ENCODE measurements at places on chromosomes 7 and 10.

DNA sequence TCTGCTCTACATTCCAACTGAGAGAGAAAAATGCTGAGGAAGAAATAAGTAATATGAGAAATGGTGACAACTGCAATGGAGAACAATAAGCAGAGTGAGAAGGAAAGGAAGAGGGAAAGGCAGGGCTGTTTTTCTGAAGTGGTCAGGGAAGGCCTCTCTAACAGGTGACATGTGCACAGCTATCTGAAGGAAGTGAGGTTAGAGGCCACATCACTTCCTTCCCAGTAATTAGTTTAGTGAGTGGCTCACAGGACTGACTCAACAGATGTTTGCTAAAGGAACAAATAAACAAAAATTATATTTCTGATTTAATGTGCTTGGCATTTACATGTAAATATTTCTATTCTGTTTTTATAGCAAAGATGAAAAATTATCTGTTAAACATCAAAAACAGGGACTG is 77.9 kb downstream of the ARHGAP21 start:
- peak; percentile 9 for DNase-seq

DNA sequence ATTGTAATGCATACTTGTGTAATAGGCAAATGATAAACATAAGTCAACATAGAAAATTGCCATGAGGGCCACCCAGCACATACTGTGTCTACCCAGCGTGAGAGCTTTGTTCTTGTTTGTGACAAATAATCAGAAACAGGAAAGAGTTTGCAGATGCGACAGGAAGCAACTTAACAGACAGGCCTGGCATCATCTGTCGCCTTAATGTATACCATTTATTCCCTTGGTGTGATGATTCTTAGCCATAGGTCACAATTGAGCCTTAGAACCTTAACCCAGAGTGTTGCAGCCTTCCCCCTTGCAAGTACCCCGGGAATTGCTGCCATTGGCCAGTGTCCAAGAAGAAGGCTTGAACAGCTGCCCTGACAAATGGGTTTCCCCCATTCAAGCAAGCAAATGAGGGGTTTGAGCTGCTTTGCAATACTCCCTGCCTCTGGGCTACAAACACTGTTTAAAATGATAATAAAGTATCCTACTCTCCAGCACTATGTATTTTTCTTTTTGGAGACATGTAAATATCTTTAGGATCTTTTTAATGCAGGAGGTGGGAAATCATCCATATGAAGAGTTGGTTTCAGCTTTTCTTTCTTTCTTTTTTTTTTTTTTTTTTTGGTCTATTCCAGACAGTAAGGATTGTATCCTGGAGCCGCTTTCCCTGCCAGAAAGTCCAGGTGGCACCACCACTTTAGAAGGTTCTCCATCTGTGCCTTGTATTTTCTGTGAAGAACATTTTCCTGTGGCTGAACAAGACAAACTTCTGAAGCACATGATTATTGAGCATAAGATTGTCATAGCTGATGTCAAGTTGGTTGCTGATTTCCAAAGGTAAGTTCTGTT is 80.0 kb downstream of the ZNF277 start:
- DNase-seq = no peak

DNA sequence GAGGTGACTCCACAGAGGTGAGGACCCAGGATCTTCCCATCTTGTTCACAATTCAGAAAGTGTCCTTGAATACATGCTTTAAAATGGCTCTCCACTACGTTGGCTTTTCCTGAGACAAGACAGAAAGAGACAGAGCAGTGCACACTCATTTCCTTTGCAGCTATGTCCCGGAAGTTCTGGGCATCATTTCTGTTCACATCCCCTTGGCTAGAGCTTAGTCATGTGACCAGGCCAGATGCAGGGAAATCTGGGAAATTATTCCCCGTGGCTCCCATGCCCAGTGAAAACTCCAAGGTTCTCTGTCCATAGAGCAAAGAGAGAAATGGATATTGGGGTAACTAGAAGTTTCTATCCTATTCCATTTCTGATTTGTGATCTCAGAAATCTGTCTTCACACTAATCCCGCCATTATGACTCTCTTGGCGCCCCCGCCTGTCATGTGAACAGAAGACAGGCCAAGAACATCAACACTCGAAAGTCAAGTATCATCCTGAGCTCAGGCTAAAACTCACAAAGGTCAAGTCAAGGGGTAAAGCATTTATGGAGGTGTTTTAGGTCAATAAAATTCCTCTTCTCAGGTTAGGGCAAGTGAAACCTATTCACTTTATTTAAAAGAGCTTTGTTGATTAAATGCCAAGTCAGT is 251.4 kb upstream of the HABP2 start:
- DNase-seq = no peak

GRCh38 chr7:55485501-55486191 is 86.7 kb downstream of the VOPP1 start:
- DNase-seq = no peak

- DNase-seq = no peak
Observed at GRCh38 chr10:131314799-131315198, 3.3 kb upstream of the TCERG1L start.

DNA sequence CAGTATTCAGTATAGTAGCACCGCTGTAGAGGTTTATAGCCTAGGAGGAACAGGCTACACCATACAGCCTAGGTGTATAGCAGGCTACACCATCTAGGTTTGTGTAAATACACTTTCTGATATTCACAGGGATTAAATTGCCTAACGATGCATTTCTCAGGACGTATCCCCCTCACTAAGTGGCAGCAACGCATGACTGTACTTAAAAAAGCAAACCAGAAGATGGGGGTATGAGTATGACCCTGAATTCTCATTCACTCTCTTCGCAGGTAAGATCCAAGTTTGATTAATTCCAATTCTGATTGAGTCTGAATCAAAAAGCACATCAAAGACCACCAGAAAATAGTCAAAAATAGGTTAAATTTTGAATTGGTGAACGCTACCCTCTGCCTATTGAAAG is 972 bp downstream of the ORC5 start:
- no peak for DNase-seq

GRCh38 chr10:128306535-128306934 is 180.3 kb upstream of the MKI67 start:
- no peak for DNase-seq

GRCh38 chr10:78402591-78402990 is 368.9 kb downstream of the RPS24 start:
- no peak for DNase-seq

All from CD4-positive, alpha-beta T cell treated with Interleukin-17A for 1 hour (primary cell).